ENCODE measurements at places on chromosomes 13 and 19.

- no peak for DNase-seq
These were observed 197.4 kb downstream of the DLEU7 start for GRCh38 chr13:50646070-50646469.

GRCh38 chr19:49802836-49803528 lies 10.1 kb downstream of the FUZ start:
- DNase-seq, result no peak

DNA sequence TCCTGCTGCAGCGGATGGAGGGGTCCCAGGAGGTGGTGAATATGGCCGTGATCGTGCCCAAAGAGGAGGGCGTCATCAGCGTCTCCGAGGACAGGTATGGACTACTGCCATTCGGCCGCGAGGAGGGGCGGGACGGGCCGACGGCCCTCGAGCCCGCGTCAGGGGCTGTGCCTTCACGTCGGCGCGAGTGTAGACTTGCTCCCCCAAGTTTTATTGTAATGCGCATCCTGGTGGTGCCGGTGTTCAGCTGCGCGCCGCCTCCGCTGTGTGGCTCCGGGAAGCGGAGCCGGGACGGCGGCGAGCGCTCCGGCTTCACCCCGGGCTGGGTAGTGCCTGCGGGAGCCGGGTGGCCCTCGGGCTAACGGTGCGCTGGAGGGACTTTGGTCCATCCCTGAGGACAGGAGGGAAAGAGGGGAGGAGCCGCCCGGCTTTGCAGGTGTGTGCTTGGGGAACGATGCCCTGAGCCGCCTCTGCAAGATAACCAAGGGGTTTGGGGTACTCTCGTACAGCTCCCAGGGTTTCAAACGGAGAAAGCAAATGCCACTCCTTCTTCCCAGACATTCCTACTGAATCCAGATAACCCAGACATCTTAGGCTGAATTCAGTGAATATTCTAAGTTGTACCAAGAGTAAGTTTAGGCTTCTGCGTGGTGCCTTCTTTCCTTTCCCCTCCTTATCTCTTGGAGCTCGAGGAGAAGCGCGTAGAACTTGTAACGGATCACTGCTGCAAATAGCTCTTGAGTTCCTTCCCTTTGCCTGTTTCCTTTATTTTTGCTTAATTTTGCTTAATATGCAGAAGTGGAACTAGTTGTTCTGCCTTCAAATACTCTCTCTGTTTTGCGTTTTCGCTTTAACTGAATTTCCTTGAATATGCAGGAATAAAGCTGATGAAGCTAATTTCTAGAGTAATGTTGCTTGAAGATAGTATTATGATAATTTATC lies 740 bp downstream of the WDFY2 start:
- peak; percentile 37 for DNase-seq

DNA sequence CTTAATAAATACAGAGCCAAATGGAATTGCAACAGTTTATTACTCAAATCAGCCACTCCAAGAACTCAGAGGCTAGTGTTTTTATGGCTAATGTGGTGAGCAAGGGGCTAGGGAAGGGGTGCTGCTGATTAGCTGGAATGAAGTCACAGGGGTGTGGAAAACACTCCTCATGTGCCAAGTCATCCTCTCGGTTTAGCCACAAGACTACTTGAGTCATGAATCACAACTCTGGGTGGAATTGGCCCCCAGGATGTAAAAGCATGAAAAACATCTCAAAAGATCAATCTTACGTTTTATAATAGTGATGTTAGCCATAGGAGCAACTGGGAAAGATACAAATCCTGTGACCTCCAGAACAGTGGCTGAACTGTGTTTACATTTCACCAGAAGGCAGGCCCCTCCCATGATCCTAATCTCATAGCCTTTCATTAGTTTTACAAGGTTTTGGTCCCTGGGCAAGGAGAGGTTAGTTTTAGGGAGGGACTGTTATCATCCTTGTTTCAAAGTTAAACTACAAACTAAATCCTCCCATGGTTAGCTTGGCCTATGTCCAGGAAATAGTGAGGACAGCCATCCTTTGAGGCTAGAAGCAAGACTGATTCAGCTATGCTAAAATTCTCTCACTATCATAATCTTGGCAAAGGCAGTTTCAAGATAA lies 2020.1 kb upstream of the PCDH20 start:
- DNase-seq, result peak; percentile 100

GRCh38 chr13:53206455-53206854 lies 177.8 kb downstream of the OLFM4 start:
- DNase-seq, result no peak

GRCh38 chr19:9323557-9323918 lies 441 bp upstream of the ZNF559 start:
- peak; percentile 89 for DNase-seq

GRCh38 chr19:10748927-10749434 lies 31.1 kb downstream of the DNM2 start:
- DNase-seq, result no peak

DNA sequence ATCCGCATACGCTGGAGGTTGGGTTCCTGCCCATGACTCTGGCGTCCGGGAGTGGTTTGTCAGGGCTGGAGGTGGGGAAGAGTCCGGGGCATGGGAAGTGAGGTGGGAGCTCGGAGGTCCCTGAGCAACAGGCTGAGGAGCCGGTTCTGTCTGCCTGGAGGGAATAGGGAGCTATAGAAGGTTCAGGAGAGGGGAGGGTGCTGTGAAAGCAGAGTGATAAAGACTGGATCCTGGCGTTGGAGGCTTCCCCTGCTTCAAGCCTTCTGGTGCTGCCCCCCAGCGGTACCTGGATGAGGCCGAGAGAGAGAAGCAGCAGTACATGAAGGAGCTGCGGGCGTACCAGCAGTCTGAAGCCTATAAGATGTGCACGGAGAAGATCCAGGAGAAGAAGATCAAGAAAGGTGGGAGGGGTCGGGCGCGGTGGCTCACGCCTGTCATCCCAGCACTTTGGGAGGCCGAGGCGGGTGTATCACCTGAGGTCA lies 2.6 kb downstream of the HMG20B start:
- no peak for DNase-seq

GRCh38 chr19:6521718-6522646 lies 8.8 kb upstream of the TNFSF9 start:
- no peak for DNase-seq

DNA sequence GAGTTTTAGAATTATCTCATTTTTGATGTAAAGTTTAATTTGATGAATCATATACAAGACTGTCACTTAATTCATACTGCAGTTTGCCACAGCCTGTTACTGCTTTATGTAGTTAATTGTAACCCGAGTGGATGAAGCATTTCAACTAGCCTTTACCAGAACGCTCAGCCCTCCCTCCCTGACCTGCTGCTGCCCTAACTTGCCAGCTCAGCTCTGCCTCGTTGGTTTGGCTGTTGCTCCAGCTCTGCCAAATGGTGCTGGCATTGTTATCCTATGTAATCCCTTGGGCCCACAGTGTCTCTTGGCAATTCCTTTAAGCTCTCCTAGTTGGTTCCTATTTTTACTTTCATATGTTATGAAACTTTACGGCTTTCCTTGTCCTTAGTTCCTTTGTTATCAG lies 113.3 kb downstream of the LMO7 start:
- DNase-seq, result peak; percentile 56

DNA sequence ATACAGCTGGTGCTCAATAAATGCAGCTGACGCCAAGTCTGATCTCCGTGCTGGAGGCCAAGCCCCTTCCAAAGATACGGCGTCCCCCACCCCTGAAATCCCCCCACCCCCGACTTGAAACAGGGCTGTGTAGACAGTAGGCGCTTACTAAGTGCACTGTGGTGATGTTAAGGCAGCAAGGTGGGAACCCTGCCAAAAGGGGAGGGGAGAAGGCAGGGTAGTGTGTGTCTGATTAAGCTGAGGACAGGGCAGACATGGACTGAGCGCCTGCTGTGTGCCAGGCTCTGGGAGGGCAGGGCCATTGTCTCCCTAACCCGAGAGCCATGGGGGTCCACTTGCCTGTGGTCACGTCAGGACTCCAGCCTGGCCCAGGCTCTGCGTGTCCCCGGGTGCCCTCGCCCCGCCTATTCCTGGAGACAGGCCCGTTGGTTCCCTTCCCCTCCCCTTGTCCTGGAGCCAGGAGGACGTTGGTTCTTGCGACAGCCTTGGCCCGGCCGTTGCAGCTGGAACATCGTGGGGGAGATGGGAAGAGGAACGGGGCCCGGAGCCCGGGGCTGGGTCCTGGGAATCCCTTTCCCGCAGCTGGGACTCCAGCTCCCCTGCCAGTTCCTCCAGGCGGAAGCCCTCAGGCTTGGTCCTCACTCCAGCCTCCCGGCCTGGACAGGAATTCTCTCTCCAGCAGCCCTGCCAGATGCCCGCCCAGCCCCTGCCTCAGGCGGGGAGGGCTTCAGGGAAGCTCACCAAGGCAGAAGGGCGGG lies 1.7 kb upstream of the ELANE start:
- DNase-seq, result peak; percentile 94

GRCh38 chr19:2191456-2192310 lies 27.9 kb downstream of the DOT1L start:
- DNase-seq, result no peak

DNA sequence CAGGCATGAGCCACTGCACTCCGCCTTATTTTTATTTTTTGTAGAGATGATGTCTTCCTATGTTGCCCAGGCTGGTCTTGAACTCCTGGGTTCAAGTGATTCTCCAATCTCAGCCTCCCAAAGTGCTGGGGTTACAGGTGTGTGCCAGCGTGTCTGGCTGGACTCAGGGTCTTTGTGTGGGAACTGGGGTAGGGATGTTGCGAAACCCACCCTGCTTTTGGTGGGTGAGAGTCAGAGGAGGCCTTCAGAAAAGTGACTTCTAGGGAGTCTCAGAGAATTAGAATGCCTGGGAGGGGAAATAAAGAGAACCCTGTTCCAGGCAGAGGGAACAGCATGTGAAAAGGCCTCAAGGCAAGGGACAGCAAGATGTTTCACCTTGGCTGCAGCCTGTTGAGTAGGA lies 13.2 kb downstream of the TLE5 start:
- DNase-seq, result no peak

GRCh38 chr13:39729156-39729555 lies 73.7 kb downstream of the COG6 start:
- DNase-seq, result peak; percentile 3

DNA sequence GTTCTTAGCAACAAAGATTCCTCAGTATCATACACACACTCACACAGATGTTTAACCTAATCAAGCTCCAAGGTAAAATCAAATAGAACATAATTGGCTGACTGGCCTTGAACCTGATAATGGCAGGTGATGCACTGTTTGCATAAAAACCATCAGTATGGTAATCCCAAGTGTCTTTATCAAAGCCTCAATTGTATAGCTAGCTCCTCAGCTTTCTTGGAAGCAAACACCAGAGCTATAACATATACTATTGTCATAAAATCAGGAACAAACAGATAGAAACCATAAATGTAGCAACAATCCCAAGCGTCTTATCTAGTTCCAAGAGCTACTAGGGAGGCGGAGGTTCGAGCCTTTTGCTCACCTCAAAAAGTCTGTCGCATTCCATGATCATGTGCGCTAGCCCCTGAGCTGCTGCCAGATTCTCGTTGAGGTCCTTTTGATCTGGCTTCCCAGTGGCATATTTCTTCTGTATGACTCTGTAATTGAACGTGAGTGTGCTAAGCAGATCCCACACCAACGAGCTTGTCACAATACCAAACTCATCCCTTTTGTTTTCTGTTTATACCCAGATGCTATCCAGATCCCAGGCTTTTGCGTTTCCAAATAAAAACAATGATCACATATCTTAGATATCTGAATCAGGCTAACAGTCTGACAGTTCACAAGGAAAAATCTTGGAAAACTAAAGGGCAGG lies 95.3 kb downstream of the KL start:
- peak; percentile 77 for DNase-seq

DNA sequence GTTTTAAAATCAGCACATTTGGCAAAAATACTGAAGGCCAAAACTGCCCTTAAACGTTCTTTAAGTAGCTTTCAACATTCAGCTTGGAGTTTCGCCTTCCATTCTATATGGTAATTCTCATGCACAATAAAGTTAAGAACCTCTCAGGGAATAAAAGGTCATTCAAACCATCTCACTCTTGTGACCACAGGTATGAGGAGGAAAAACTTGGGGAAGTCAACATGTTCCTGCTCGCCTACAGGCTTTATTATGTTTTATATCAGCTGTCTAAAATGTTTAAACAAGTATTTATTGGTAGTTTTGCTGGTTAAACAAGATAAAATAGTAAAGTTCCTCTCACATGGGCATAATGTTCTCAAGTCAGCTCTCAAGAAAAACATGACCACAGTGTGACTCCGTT lies 19.9 kb upstream of the TM9SF2 start:
- DNase-seq, result no peak

DNA sequence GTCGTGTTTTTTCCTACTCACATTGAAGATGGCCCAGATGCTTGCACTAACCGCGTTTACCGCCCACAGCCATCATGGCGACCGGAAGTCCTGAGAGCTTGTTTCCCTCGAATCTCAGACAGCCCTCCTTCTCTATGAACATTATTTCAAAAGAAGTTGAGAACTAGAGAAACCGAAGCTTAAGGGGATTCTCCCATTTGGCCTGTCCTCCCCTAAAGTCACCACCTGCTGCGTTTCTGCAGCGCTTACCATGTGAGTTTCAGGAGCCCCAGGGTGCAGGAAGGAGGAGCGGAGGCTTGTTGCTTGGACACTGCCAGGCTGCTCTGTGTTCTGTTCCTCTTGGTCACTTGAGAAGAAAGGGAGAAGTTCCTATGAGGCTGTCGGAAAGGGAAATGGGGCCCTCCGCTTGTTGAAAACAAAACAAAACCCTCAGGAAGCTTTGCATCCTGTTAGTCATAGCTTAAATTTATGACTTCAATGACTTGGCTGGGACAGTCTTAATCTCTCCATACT lies 6.2 kb downstream of the CARD8 start:
- DNase-seq, result no peak

DNA sequence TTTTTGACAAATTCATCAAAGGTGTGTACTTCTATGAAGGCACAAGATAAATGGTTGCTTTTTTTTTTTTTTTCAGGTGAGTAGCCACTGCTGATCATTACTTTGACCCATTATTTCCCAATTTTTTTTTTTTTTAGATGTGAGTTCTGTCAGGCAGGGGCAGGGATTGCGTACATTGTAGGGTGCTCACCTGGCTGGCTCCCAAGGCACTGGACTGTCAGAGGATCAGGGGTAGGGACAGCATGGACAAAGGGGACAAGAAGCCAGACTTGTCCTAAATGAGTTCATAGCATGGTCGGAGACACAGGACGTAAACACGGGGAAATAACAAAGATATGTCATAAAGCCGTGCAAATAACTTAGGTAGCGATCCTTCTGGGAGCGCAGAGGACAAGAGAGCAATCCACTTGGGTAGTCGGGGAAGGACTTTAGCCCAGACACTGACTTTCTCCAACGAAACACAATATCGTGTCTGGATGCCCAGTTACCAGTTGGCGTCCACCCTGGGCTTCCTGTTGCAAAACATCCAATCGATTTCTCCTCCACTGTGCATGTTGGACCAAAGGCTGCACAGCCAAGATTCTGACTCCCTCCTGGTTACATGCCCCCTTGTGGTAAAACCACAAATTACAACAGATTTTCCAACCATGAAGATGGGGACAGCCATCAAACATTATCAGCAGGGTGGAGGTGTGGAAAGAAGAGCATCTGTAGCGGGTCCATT lies 27.5 kb upstream of the KATNAL1 start:
- no peak for DNase-seq

Measured in foreskin fibroblast (primary cell).